Lung microvascular endothelial cell (primary cell): ENCODE measurements at places on chromosomes 12 and 14. TPM values are rescaled to one million over a fixed set of nuclear protein-coding genes. Genes with fewer than 3 reads are reported as not detected.

DNA sequence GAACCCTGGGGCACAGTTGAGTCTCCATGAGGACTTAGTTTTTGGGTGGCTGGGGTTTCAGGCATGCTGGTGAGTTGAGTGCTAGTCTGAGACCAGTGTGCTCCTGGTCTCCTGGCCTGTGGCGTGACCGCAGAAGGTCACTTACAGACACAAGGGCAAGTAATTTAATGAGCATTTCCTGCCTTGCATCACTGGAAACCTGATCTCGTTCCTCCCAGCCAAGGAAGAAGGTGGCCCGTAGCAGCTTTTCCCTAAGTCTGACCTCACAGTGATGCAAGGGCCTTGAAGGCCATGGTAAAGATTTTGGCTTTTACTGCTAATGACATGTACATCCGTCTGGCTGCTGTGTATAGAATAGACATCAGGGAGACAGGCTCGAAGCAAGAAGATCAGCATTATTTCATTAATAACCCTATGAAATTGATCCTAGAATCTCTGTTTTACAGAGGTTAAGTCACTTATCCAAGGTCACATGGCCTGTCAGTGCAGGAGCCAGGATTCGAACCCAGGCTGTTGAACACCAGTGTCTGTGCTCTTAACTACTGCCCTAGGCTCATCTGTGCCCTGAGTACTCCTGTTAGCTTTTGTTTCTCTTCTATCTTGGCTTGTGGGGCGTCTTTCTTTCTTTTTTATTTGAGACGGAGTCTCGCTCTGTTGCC is 4.6 kb downstream of the TMEM120B start:
- DNase-seq: no peak

The C3AR1 gene
- 0.22 TPM in 1 of 2 replicates, not detected in the other for total RNA-seq

GRCh38 chr14:94052199-94052598 is 26.1 kb downstream of the OTUB2 start:
- DNase-seq: no peak

- DNase-seq: no peak
Observed at GRCh38 chr12:113638460-113638775, 166.7 kb upstream of the LHX5 start.

- no peak for DNase-seq
Observed at GRCh38 chr12:24730489-24730896, 218.4 kb downstream of the BCAT1 start.

GRCh38 chr14:100450049-100450448 is 126.9 kb downstream of the SLC25A47 start:
- DNase-seq: no peak

DNA sequence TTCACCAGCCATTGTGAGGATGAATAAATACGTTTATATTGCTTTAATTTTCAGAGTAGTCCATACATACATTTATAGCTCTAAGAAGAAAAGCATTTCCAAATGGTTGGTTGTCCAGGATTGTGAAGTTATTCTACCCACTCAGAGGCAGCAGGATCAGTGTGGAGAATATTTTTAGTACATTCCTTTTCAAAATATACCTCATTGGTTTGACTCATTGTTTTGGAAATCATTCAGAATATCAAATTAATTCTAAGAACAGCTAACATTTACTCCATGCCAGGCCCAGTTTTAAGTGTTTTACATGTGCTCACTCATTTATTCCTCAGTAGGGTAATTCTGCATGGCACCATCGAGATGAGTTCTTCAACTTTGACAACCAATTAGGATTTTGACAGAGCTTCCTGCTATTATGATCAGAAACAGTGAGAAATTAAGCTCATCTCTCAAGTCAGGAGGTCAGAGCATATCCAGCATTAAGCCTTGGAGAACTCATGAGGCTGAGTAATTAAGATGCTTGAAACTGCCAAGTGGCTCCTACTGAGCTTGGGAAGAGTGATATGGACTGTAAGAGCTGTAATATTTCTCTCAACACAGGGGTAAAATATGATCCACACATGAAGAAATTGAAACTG is 153.3 kb upstream of the CLEC14A start:
- DNase-seq: no peak
